Progenitor cell of endocrine pancreas (in vitro differentiated cells): ENCODE measurements at places on chromosomes 6 and 20.

DNA sequence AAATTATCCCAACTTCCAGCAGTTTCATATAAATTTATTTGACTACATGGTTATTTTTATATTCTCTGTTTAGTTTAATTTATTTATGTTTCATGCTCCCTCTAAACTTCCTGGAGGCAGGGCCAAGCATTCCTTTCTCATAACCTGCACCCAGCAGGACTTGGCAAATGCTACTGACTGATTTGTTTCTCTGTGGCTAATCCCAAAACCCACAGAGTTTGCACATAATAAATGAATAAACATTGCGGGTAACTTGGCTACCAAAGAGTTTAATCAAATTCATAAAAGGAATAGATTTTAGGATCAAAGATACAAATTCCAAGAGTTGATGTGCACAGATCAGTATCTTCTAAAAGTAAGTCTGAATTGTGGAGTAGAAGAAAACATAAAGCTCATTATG, 239.5 kb downstream of the SLC35F1 start:
- no peak for DNase-seq

GRCh38 chr6:157943964-157944283, 37.7 kb upstream of the SYNJ2 start:
- no peak for DNase-seq

- no peak for DNase-seq
Measured at GRCh38 chr6:116876107-116876506, 935 bp upstream of the RFX6 start.

DNA sequence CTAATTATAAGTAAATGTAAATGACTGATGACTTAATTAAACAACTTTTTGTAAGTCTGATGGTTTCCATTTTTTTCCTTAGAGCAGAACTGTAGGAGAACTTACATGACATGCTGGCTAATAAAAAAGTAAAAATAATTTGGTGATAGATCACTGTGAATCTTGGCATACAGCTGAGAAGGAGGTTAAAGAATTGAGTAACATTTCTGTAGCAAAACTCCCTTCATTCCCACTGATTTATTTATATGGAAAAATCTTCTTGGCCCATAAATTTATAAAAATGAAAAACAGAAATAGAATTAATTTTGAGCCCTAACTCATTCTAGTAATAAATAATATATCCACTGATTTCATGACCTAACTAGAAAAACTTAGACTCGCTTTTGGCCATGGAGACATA, 48.1 kb downstream of the SLC22A3 start:
- DNase-seq, result no peak

- no peak for DNase-seq
Measured at GRCh38 chr6:106872049-106872448, 102.5 kb downstream of the CD24 start.

DNA sequence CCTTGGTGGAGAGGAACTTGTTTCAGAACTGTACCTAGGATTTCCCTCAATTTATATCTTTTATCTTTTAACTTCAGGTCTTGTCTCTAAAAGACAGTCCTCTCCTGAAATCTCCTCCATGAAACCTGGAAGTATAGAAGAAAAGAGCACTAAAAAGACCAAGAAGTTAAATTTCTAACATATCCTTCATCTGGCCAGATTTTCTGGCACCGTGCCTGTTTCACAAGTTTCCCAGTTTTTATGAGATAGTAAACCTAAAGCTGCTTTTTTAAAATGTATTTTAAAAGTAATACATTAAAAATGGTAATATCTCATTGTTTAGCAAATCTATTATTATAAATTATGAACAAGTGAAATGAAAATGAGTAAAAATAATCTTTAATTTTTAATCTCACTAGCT, 348.3 kb upstream of the RSPO3 start:
- no peak for DNase-seq

GRCh38 chr20:37350649-37351574, 5.0 kb downstream of the SRC start:
- DNase-seq, result no peak

DNA sequence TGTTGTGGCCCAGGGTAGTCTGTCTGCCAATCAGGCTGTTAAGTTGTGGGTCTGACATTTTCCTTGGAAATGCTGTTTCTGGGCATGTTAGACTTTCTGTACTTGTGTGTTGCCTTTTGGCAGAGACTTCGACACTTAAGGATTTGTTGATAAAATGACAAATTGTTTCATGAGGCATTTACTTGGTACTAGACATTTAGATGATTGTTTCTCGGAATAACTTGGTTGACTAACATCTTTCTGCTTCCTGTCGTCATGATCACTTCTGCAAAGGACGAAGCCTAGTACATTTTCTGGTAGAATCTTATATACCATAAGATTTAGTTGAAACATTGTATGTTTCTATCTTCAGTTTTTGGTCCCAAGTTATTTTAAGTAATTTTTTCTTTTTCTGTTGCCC, 34.1 kb downstream of the UTRN start:
- no peak for DNase-seq

DNA sequence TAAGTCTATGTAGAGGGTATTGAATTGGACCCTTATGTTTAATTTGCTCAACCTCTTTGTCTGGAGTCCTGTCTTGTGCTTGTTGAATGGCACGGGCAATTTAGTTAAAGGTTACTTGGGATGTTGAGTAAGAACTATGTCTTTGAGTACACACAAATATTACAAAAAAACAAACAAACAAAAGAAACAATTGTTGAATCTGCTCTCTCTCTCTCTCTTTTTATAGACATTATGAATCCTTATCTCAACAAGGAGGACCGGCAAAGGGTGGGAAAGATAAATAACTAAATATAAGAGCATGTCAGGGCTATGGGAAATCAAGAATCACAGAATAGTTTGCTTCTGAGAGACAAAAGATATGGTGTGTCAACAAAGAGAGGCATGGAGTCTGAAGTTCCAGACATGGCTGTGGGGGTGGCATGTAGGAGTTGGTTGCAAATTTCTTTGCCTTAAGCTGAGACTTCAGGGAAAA, 608.6 kb downstream of the UTRN start:
- DNase-seq, result no peak

- DNase-seq, result peak; percentile 85
Measured at GRCh38 chr20:49216991-49217578, 2.1 kb upstream of the DDX27 start.

- no peak for DNase-seq
Measured at GRCh38 chr20:54131675-54132611, 41.8 kb downstream of the CYP24A1 start.

DNA sequence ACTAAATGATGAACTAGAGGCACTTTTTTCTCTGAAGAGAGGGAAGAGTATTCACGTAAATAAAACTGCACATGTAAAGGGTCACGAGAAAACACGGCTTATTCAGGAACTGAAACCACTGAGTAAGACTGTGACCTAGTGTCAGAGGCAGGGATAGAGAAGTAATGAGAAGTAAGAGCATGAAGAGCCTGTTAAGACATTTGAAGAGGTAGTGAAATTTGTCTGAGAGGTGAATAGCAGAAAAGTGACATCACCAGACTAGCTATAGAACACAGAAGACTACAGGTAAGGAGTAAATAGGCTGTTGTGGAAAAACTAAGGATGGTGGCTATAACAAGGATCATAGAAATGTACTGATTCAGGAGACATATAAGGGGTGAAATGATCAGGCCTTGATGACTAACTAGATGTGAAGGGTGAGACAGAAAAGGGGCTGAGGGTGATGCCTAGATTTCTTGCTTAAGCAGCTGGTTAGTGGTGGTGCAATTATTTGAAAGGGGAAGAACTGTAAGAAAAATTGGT, 76.8 kb downstream of the REV3L start:
- no peak for DNase-seq

- DNase-seq, result no peak
Measured at GRCh38 chr6:52243282-52243893, 912 bp downstream of the IL17F start.

GRCh38 chr6:26233649-26234420, 131.2 kb upstream of the BTN3A2 start:
- no peak for DNase-seq

GRCh38 chr6:114471450-114471849, 128.6 kb upstream of the HS3ST5 start:
- DNase-seq, result no peak

DNA sequence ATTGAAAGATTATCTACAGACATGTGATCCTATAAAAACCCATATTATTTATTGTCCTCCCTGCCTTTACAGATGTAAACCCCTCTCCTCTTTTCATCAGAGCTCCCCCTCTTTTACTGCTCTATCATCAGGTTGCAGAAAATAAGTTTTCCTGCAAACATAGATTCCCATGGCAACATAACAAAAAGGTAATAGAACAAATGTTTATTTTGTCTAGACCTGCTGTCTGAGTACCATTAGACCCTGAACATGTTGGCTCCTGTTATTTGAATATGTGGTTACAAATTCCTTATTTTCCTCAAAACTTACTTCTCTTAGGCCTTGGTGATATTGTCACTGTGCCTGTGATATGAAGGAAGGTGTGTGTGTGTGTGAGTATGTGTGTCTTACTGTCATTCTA, 11.5 kb downstream of the MAPK14 start:
- DNase-seq, result no peak

DNA sequence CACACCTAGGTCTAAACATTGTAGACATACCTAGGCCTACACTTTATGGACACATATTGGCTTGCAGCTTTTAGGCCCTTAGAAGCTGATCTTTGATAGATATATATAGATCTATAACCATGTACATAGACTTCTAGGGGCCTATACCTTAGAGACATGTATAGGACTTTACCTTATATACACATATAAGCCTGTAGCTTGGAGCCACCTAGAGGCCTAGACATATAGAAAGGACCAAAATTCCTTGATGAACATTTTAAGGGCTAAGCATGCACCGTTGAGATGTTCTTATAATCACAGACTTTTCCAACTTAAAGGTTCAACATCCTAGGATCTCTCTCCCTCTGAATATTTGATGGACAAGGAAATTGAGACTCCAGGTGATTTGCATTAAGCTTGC, 371.7 kb upstream of the SASH1 start:
- no peak for DNase-seq

DNA sequence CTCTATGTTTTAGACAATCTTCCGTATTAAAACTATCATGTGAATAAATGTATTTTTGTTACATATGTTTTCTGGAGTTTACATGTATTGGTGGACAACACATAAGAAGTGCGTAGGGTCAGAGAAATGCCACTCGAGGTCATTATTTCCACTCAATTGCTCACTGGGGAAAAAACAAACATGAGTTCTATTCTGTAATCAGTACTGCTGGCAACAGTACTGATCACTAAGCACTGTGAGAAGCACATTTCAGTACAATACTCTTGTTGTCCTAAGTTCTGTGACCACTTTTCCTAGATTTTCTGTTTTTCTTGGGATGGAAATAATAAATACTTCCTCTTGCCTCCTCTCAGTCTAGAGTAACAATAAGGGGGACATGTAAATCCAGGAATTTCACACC, 44.5 kb downstream of the UST start:
- no peak for DNase-seq

- no peak for DNase-seq
Measured at GRCh38 chr6:133756078-133756695, 132.7 kb upstream of the TCF21 start.

GRCh38 chr20:38609815-38610214, 8.2 kb downstream of the ARHGAP40 start:
- DNase-seq, result no peak

DNA sequence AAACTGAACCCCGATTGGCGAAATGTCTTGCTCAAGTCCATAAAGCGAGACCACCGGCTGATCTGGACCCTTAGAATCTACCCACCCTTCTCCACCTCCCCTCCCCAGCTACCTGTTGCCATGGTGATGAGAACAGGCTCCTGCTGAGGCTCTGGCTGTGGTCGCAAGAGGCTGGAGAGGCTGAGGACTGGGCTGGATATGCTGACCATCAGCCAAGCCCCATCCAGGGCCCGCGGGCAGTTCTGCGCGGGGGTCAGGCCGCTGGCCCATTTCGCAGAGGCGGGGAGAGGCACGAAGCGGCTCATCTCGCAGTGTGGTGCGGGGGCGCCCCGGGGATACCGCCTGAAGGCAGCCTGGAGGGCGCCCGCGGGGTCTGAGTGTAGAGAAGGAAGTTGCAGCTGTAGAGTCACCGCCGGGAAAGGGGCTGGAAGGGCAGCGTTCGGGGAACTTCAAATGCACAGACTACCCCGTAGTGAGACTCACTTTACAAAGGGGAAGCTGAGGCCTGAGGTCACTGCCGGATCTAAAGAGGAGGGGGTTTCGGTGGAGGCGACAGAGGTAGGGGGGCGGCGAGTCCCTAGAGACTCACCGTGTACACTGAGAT, 671 bp downstream of the TAPBP start:
- no peak for DNase-seq

DNA sequence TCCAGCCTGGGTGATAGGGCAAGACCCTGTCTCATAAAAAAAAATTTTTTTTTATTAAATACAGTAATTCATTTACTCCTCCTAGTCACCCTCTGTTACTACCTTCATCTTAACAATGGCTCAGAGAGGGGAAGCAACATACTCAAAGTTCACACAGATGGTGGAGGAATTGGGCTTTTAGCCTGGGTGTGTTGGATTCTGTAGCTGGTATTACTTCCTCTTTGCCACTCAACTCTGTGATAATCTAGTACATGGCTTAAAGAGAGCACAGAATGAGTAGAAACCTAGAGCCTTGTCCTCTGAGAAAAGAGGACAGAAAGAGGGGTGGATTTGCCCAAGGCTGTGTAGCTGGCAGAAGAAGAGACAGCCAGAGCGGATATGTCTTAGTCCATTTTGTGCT, 96.6 kb downstream of the DLGAP4 start:
- DNase-seq, result no peak

- no peak for DNase-seq
Measured at GRCh38 chr6:161027385-161027784, 35.8 kb downstream of the MAP3K4 start.

DNA sequence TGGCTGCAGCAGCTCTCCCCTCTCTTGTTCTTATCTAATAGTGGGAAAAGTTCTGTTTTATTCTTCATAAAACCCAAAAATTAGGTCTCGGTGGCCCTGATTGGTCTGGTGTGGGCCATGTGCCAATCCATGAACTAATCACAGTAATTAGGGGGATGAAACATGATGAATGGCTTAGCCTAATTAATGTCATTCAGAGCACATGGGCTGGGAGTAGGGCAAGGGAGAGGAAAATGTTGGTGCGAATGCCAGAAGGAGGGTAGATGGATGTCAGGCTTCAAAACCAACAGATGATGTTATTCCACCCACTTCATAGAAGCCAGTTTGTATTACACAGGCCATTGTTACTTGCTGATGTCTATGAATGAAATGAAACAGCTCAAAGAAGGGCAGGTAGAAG, 46.5 kb downstream of the PLEKHG1 start:
- DNase-seq, result no peak

DNA sequence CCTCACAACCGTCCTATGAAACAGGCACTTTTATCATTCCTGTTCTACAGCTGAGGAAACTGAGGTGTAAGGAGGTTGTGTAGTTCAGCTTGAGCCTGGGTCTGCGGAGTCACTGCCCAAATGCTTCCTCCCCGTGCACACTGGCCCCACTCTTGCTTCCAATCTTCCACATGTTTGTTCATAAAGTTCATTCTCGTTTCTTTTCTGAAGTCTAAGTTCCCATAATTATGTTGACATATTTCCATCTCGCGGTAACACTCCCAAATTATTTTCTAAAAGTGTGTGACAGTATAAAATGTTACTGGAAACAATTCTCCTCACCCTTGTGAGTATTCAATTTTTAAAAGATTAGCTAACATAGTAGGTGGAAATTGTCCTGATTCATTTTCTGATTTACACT, 106.9 kb downstream of the SLC22A3 start:
- DNase-seq, result no peak

GRCh38 chr20:37154684-37155298, 24.3 kb upstream of the RPN2 start:
- DNase-seq, result no peak

GRCh38 chr6:66558189-66558588, 851.2 kb upstream of the EYS start:
- no peak for DNase-seq

GRCh38 chr6:169450097-169450496, 196.5 kb upstream of the THBS2 start:
- DNase-seq, result no peak
